ENCODE measurements at places on chromosomes 16 and 17. TPM values are rescaled to one million over a fixed set of nuclear protein-coding genes. Genes with fewer than 3 reads are reported as not detected.

Gene CRHR1
- polyA plus RNA-seq: not detected

Gene COL1A1
- polyA plus RNA-seq: not detected

Gene C1QL1
- not detected for polyA plus RNA-seq

Gene ANKRD40
- polyA plus RNA-seq: 4.3 TPM

Data from naive thymus-derived CD8-positive, alpha-beta T cell (primary cell).